CD4-positive, alpha-beta T cell treated with Interleukin-6 for 4 hours (primary cell): ENCODE measurements at places on chromosomes 6 and 20.

GRCh38 chr6:168725802-168726201 is 284.8 kb downstream of the SMOC2 start:
- DNase-seq = no peak

DNA sequence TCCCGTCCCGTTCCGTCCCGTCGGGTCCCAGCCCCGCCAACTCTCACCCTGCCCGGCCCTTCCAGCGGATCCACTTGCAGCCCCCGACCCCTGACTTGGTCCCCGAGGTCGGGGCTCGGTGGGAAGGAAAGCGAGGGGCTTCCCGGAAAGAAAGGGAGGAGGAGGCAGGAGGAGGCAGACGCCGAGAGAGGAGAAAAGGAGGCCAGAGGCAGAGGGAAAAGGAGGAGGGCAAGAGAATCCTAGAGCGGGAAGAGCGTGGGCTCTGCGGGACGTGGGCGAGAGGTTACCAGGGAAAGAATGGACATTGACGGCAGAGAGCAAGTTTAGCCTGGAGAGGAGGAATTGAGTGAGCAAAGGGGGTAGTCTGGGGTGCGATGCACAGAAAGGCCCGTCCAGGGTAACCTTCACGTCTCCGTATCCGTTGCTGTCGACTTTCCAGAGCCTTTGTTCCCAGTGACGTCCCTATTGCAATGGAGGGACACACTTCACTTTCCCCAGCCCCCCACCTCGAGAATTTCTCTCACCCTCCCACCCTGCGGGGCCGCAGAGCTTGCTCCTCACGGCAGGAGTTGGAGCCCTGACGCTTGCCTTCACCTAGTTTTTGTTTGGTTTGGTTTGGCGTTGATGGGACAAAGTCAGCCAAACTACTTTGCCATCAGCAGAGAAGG is 477 bp upstream of the MOXD1 start:
- no peak for DNase-seq

GRCh38 chr6:111987295-111987694 is 66.6 kb upstream of the CCN6 start:
- DNase-seq = no peak

DNA sequence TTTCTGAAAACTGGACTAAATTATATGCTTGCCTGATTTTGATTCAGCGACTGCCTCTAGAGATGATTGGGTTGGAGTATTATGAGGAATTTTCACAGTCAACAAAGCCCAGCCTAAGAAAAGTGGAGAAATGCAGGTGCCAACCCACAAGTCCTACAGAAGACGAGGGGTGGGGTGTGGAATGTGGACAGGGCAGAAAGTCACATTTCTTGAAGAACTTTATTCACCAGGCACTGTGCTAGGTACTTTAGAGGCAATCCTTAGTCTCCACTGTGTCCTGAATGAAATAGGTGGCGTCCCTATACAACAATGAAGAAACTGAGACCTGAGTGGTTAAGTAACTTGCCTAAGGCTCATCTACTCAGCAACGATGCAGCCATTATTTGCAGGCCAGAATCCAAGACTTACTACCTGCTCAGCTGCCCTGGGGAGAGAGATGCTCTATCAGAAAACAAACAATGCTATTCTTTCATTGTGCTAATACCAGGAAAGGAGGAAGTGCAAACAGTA is 106.3 kb downstream of the RNF144B start:
- DNase-seq = no peak

- DNase-seq = no peak
These were observed 39.3 kb upstream of the RNF144B start for GRCh38 chr6:18347866-18348265.

DNA sequence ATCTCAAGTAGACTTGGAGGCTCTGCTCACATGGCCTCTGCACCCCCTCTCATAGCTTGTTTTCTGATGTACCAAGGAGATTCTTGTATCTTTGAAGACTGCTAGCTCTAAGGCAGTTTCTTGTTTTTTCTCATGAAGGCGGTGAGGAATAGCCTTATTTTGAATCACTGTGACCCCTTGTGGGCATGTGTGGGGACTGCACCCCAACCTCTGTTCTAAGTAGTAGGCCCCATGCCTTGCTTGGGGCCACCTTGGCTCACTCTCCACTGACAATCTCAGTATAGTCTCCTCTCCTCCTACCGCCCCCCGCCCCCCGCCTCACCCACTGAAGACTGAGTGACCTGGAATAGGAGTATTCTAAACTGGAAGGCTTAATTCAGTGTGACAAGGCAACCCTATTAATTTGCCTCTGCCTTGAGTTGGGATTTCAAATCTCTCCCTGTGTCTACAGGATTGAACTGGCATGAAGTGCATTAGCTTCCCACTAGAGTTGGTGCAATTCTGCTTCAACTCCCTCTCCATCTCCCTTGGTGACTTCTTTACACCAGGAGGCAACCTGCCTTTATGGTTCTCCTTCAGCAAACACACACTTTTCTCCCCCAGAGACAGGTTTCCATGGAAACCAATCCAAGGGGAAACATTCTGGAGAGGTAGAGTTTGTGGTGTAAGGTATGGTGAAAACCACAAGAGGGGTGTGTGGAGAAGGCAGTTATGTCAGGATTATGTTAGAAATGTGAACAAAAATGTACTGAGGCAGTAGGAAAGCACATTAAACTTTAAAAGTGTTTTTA is 75.4 kb upstream of the ECI2 start:
- DNase-seq = peak; percentile 56

DNA sequence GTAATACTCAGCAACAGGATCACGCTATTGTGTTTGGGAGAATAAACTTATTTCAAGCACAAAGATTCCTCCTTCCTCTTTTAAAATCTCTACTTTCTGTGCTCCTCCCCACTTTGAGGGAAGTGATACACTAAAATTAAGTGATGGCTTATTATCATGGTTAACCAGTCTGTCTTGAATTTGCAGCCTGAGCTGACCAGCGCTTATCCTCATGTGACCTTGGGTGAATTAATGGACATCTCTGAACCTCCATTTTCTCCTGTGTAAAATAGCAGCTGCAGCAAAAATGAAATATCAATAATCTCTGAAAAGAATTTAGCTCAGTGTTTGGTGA is 222.6 kb downstream of the BCAS1 start:
- no peak for DNase-seq

DNA sequence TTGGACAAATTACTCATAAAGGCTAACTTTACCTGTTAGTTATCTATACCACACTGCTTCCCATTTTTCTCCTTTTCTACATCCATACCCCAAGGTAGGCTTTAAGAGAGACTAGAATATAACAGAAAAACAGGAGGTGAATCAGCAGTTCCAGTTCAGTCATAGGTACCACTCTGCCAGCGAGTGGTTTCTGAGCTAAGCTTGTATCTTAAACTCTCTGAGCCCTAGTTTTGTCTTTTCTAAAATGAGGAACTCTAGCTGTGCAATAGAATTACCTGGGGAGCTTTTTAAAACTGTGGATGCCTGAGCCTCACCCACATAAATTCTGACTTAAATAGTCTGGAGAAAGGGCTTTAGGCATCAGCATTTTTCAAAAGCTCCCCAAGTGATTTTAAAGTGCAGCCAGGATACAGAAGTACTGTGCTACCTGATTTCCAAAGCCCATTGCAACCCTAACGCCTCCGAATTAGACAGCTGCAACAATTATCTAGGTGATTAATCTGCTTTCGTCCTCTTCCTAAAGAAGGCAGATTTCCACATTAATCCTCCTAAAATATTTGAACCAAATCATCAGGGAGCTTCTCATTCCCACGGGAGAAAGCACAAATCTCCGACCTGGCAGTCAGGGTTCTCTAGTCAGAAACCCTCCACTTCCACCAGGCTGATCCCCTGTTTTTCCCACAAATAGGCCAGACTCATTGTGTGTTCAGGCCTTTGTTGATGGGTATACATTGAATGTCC is 37.4 kb upstream of the RPL7L1 start:
- no peak for DNase-seq

- DNase-seq = no peak
These were observed 8.0 kb upstream of the F13A1 start for GRCh38 chr6:6328451-6328850.

- DNase-seq = no peak
These were observed 391.6 kb downstream of the PLCB1 start for GRCh38 chr20:8523684-8524083.

DNA sequence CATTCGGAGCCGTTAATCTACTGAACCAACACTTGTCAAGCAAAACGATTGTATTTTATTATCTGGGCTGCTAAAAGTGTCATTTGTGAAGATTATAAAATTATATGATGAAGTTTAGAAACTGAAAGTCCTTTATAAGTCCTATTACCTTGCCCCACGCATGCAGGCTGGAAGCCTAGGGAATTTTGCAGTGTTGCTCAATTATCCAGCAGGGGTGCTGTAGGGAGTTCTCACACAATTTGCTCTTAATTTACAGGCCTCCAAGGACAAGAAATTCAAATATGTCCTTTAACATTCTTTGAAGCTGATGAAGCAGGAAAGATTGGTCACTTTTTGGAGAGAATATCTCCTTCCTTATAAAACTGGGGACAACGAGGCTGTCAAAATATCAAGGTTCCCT is 368.9 kb downstream of the LMBRD1 start:
- DNase-seq = no peak

GRCh38 chr6:33634946-33635345 is 13.8 kb downstream of the ITPR3 start:
- DNase-seq = no peak

DNA sequence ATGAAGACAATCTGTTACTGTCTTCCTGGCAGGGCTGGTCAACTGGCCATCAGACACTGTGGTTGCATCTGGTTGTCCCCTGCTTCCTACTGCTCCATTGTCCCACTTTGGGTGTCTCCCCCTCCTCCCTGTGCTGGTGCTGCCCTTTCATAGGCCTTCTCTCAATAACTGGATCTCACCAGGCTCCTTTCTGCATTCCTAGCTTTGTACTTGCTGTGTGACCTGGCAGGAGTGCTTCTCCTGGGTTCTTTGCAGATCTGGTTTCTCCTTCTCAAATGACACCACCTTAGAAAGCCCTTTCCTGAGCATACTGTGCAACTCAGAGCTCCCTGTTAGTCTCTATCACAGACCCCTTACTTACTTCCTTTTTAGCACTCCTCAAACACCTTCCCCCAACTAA is 223.0 kb downstream of the BCKDHB start:
- DNase-seq = no peak

- DNase-seq = no peak
These were observed 245.5 kb downstream of the SLC35F1 start for GRCh38 chr6:118152524-118152923.

DNA sequence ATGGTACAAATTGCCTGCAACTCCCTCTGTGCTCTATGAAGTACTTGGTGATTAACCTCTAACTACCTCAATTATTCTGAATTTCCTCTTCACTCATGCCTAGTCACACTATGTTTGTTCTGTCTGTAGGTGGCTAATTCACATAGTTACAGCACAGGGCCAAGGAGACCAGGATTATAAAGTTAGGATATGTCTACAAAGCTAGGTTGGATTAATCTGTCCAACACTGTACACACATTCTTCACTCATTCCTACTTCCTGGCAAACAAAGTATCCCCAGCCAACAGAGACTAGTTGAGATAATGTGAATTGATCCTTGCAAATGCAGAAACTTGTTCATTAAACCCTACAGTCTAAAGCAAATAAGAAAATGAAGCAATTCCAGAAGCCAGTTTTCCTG is 269.8 kb downstream of the HACE1 start:
- no peak for DNase-seq

DNA sequence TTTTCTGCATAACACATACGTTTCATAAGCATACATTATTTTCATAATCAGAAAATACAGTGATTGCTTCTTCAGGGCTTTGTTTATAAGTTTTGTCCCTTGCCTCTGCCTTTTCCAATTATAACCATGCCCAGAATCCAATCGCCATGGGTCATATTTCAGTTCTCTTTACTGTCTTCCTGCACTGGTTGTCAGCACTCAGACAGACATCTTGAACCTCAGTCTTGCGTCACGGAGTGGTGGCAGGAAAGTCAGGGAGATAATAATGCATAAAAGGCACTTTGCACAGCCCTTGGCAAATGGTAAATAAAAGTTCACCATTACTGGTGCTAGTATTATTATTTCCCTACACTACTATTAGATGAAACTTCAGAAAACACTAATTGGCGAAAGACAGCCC is 7.2 kb downstream of the KIF16B start:
- no peak for DNase-seq

- DNase-seq = no peak
These were observed 133.3 kb downstream of the WDR27 start for GRCh38 chr6:169568314-169569087.

DNA sequence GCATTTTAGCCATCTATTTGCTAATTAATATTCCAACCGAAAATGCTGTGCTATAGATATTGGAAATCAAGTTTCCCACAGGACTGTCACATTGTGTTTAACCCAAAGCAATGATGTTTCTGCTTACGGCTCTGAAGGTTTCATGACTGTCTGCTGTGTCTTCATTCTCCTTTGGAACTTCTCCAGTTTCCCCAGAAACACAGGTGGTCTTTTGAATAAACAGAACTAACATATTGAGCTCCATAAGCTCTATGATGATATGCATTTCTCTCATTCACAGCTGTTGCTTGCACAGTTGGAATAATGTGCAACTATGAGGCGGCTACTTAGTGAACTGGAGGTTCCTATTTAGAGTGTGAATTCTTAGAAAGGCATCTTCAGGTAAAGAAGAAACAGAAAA is 266.0 kb upstream of the ID4 start:
- DNase-seq = no peak

- DNase-seq = no peak
These were observed 638 bp downstream of the BLCAP start for GRCh38 chr20:37526839-37527637.

- no peak for DNase-seq
These were observed 382.0 kb downstream of the TFAP2B start for GRCh38 chr6:51200676-51201075.

DNA sequence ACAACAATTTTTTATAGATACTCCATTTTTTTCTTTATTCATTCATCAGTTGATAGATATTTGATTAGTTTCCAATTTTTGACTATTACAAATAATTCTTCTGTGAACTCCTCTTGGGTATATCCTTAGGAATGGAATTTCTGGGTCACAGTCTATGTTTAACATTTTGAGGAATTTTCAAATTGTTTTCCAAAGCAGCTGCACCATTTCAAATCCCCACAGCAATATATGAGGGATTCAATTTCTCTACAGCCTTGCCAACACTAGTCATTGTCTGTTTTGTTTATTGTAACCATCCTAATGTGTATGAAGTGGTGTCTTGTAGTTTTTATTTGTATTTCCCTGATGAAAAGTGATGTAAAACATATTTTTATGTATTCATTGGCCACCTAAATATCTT is 320.3 kb upstream of the DEFB112 start:
- DNase-seq = no peak

GRCh38 chr6:140360651-140361050 is 986.2 kb upstream of the CITED2 start:
- no peak for DNase-seq

GRCh38 chr6:121688974-121689373 is 253.5 kb downstream of the GJA1 start:
- no peak for DNase-seq

GRCh38 chr6:16719488-16719887 is 41.8 kb downstream of the ATXN1 start:
- no peak for DNase-seq

GRCh38 chr6:18277237-18278006 is 13.1 kb upstream of the DEK start:
- no peak for DNase-seq
